ENCODE measurements at places on chromosomes 2 and 18. TPM values are rescaled to one million over a fixed set of nuclear protein-coding genes. Genes with fewer than 3 reads are reported as not detected.
A peak's percentile ranks its signal among the peaks of the same experiment; 100 is the strongest.

DNA sequence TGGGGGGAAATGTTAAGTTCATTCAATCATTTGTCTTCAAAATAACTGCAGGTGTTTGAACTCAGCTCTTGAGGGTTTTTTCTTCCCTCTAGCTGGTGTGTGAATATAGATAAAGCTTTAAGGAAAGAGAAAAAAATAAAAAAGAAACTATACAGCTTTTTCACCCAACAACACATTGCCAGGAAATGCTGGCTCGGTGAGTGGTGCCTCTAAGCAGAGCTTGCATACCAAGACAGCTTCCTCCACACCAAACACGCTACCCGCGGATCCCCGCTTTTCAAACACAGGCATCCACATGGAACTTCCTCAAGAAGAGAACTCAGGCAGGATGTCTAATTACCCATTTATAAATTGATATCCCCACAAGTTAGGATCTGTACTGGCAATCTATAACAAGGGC lies 69.8 kb upstream of the TANK start:
- DNase-seq: no peak

- DNase-seq: no peak
These were observed 102.9 kb upstream of the ETAA1 start for GRCh38 chr2:67294218-67294617.

GRCh38 chr2:109364217-109364616 lies 235.2 kb downstream of the SH3RF3 start:
- no peak for DNase-seq

DNA sequence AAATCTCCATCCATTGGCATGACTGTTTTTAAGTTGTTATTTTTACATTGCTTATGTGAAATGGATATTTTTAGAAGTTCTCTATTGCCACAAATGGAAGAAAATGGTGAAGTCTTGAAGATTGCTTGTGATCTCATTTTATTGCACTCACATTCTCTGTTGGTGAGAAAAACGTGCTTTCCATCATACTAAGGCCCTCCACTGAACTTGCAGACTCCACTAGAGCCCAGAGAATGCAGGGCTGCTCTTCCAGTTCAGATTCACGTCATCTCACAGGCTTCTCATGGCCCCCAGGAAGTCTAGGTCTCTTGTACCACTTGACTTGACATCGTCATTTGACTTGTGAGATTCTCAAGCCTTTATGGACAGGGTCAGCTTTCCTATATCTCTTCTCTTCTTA lies 254.8 kb upstream of the COPS8 start:
- no peak for DNase-seq

Gene GALNT5
- polyA plus RNA-seq: 15.3 TPM

DNA sequence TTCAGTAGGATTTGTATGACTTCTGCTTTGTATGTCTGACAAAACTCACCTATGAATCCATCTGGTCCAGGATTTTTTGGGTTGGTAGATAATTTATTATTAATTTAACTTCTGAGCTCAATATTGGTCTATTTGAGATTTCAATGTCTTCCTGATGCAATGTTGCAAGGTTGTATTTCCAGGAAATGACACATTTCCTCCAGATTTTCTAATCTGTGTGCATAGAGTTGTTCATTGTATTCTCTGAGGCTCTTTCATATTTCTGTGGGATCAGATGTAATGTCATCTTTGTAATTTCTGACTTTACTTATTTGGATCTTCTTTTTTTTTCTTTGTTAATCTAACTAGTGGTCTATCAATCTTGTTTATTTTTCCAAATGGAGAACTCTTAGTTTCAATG lies 584.7 kb upstream of the SETBP1 start:
- no peak for DNase-seq

DNA sequence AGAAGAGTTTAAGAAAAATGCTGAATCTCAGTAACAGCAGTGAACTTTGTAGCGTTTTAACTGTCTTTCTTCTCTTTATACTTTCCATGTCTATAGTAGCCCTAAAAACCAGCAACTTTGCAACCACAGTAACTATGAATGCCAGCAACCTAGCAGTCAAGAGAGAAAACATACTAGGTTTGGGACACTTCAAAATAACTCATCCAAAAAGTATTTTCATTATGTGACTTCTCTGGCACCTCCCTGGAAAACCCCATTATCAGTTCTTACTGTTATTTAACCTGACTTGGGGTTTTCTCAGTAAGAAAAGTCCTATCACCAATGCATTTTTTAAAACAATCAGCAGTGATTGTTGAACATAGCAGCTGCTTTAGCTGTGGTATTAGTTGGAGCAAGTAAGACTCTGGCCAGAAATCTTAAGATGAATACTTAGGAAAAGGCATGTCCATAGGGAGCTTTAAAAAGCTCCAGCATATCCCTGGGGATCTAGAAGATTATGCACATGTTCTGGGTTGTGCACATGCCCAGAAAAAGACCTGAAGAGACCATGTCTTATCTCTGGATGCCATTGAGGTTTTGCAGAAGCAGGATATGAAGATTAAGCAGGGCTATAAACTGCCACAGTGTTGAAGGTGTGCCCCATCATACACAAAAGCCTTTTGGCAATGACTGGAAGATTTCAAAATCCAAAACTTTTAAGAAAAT lies 411.3 kb downstream of the CMPK2 start:
- DNase-seq: no peak

- DNase-seq: no peak
These were observed 53.5 kb upstream of the ZNF516 start for GRCh38 chr18:76548541-76548940.

Gene EFHD1
- 0.05 TPM for polyA plus RNA-seq

Gene DPP4
- polyA plus RNA-seq: 5.0 TPM

Gene RPS27A
- 1,777 TPM for polyA plus RNA-seq

Gene EML6
- 1.1 TPM for polyA plus RNA-seq

Gene ASB18
- not detected for polyA plus RNA-seq

Gene ARHGAP25
- not detected for polyA plus RNA-seq

DNA sequence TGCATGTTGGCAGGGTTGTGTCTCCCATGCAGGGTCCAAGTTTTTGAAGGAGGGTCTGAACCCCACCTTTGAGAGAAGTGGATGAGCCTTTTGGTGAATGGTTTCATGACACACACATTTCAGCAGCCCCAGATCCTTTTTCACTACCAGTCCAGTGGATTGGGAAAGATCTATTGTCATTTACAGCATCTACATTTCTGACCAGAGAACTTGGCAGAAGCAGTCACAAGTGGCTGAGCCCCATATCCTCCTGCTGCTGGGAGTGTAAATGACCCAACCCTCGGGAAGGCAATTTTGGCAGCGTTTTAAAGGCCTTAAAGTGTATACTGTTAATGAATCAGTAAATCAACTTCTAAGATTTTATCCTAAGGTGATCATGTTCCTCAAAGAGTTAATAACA lies 174.1 kb upstream of the RASGRP3 start:
- no peak for DNase-seq

Gene GTF2A1L
- 0.36 TPM for polyA plus RNA-seq

DNA sequence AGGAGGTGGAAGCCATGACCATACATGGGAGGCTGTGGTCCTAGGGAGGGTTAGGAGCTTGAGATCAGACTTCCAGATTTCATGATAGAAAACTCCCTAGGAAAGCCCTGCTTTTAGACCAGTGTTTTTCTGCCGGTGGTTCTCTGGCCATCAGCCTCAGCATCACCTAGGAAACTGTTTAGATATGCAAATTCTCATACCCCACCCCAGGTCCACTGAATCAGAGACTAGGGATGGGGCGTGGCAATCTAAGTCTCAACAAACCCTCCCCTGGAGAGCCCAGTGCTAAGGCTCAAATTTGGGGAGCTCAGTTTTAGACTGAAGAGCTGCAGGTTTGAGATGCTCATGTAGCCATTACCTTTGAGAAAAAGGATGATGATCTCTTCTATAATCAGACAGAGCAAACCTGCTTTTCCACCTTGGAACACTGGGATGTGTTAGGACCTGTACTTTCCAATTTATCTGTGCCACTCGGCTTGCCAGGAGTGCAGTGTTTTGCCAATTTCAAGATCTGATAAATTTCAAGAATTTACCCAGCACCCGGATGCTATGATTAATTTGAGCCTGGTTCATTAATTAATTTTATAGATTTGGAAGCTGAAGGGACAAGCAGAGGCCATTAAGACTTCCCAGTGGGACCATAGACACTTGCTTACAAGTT lies 31.5 kb upstream of the LYPD6B start:
- DNase-seq: peak; percentile 3

- DNase-seq: no peak
These were observed 42.0 kb downstream of the MAP3K20 start for GRCh38 chr2:173117678-173118077.

Gene EIPR1
- polyA plus RNA-seq: 103 TPM

DNA sequence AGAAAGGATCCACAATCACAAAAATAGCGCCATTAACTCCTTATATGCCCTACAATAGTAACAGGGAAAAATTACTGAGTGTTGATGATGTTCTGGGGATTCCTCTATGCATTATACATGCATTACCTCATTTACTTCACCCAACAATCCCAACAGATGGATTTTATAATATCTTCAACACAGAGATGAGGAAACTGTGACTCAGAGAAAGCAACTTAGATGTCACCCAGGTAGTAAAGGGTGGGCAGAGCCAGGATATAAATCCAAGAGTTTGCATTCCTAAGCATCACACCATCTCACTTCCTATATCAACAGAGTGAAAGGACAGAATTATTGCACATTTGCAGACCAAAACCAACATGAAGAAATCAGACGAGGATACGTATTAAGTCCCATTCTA lies 144.2 kb downstream of the TCF4 start:
- no peak for DNase-seq

Gene NCOA1
- 13.1 TPM for polyA plus RNA-seq
